Bronchial epithelial cell (primary cell): ENCODE measurements at places on chromosomes 2 and 18.

DNA sequence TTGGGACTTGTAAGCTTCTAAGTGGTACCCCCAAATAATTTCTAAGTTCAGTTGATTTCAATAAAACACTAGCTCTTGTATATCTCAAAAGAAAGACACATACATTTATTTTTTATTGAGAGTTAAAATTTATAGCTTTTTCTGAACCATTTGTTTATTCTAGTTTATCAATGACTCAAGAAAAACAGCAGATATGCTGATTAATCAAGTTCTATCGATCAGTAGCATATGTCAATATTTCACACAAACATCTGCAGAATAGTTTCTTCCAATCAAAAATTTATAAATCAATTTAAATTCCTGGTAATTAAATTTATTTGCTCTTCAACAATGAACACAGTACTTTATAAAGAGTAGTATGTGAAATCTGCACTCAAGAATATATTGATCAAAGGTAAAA lies 5.3 kb downstream of the FIGN start:
- DNase-seq, result no peak

- peak; percentile 55 for DNase-seq
Measured at GRCh38 chr2:9627310-9627709, 3.5 kb downstream of the YWHAQ start.

DNA sequence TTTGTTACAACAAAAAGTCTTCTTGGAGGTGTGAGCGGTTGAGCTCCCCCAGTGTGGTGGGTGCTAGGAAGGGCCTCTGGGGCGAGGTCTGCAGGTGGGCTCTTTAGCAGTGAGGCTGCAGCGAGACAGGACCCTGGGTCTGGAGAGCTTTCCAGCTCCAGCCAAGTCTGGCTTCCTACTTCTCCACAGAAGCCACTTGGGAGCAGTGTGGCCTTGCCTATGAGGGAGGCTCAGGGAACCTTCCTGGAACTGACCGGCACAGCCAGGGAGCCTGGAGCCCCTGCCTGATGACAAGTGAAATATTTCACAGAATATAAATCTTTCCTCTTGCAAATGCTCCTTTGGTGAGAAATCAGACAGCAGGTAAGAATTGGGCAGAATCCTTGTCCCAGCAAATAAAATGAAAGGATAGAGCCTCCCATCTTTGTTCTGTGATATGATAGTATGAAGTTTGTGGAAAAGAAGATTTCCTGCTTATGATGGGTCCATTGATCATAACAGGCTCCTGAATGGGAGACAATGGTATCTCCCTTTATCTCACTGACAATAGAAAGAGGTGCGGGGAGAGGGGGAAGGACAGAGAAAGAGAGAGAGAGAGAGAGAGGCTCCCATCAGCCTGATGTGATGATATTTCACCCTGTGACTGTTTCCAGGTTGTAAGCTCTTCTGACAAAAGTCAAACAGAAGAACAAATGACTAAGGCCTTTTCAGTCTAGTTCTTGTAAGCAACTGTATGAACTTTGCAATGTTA lies 289.8 kb upstream of the SPRED2 start:
- DNase-seq, result peak; percentile 48

DNA sequence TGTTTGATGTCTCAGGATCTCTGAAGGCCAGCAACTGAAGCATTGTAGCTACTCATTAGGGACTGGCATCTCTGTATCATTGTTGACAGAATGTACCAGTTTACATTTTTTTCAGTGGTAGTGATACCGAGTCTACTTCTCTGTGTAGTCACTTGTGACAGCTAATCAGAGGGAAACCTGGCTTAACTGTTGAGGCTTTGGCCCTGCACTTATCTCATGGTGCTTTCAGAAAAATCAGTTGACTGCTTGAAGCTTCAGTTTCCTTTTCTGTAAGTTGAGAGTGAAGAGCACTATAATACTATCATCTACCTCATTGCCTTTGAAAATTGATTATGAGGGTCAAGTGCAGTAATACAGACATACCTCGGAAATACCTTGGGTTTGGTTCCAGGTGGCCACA lies 90.0 kb downstream of the COMMD1 start:
- DNase-seq, result no peak

- DNase-seq, result no peak
Measured at GRCh38 chr2:65554765-65555591, 122.6 kb upstream of the SPRED2 start.

GRCh38 chr2:9474361-9475057 lies at the start of gene IAH1:
TSS of gene IAH1 (plus strand) at chr2:9474551. CDS start at chr2:9474567, 16 bp downstream.
- DNase-seq, result peak; percentile 21

DNA sequence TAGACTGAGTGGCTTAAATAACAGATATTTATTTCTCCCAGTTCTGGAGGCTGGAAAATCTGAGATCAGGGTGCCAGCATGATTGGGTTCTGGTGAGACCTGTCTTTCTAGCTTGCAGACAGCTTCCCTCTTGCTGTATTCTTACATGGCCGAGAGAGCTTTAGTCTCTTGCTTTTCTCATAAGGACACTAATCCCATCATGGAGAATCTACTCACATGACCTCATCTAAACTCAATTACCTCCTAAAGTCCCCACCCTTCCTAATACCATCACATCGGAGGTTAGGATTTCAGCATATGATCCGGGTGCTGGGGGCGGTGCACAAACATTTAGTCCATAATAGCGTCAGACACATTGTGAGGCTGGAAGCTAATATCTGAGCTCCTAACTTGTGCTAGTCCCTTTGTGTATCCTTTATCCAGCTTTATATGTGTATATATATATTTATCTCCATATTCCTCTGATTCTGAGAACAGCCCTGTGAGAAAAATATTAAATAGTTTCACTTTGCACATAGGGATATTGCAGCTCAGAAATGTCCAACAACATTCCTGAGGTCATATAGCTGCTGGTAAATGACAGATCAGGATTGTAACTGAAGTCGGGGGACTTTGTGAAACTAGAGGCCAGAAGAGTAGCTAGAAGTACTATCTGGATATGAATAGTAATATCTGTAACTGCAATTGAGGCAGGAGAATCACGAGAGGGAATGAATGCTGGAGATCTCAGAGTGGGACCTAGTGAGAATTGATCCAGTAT lies 28.9 kb downstream of the MARCHF4 start:
- DNase-seq, result no peak

DNA sequence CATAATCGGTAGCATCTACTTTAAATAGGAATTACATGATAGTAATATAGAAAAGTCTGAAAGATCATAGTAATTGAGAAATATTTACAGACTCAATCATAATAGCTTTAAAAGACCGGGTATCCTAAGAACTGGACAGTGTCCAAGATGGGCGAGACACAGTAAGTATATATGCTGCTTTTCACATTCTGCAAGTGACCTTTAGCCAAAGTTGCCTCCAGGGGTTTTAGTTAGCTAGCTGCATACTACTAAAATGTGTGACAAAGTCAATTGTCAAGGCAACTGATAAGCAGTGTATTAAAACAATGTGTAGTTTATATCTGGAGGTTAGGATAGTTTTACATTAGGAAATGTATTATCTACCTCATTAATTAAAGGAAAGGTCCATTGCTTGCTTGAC lies 24.6 kb downstream of the CD302 start:
- no peak for DNase-seq

- no peak for DNase-seq
Measured at GRCh38 chr2:85698880-85699254, 4.7 kb downstream of the GNLY start.

DNA sequence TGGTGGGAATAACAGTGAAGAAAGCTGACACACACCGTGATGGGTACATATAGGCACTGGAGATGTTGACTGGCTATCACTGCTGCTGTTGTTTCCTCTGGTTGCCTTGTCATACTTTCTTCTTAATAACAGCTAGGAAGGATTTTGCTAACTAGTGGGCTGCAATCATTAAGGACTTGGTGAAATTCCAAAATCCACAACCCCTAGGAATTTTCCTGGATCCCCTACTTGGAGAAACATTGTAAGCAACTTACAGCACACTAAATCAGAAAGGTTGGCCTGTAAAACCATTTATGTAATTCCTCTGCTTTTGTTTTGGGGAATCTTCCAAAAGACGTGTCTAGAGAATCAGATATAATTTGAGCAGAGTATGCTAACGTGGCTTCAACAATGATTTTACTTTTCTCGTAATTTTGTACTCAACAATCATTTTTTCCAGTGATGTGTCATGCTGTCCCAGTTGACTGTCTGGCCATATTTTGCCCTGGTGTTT lies 8.0 kb upstream of the COL3A1 start:
- no peak for DNase-seq

- DNase-seq, result no peak
Measured at GRCh38 chr2:65495251-65495877, 63.0 kb upstream of the SPRED2 start.

GRCh38 chr2:7567646-7568045 lies 650.4 kb downstream of the RNF144A start:
- DNase-seq, result no peak

DNA sequence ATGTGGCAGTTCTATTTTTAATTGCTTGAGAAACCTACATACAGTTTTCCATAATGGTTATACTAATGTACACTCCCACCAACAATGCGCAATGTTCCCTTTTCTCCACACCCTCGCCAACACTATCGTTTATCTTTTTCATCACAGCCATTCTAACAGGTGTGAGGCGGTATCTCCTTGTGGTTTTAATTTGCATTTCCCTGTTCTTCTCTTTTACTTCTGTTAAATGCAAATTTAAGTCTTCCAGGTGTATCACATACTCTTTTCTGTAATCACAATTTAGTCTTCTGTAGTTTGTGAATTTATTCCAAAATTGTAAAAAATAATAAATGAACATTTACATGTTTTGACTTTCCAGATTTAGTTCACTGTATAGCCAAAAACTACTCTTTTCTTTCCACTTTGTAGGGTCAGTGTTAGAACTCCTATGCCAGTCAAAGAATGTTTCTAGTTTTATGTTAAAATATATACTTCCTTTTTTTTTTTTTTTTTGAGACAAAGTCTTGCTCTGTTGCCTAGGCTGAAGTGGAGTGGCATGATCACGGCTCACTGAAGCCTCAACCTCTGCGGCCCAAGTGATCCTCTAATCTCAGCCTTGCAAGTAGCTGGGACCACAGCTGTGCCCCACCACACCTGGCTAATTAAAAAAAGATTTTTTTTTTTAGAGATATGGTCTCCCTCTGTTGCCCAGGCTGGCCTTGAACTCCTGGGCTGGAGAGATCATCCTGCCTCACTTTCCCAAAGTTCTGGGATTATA lies 15.4 kb upstream of the ACYP2 start:
- no peak for DNase-seq

DNA sequence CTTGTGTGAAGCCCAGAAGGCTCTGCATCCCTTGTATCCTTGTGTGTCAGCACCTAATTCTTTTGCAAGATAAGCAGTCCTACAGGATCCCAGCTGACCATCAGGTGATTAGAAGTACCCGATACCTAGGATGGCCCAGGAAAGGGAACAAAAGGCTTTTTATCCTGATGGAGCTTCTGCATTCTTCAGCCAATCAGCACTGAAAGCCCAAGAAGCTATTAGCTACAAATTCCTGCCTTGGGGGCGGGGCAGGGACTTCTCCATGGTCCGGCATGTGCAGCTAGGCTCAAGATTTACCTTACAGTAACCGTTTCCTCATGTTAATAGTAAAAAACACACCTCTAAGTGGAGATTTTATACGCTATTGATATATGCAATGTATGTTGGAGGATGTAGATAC lies 264.6 kb upstream of the THUMPD2 start:
- no peak for DNase-seq

DNA sequence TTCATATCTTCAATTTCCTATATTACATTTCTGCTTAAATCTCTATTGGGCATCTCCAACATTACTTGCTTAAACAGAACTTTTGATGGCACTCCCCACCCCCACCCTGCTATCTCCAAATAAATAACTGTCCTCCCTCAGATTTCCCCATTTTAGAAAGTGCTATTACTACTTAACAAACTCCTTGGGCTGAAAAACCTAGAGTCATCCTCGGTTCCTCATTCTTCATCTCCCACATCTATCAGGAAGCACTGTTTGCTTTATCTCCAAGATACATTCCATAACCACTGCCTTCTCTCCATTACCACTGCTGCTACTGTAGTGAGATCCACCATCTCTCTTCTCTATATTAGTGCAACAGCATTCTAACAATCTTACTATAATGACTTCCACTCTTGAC lies 150.4 kb upstream of the CYRIA start:
- DNase-seq, result no peak

GRCh38 chr2:25595393-25595792 lies 78.0 kb downstream of the DTNB start:
- DNase-seq, result no peak

GRCh38 chr2:66156171-66156570 lies 278.8 kb upstream of the MEIS1 start:
- no peak for DNase-seq

DNA sequence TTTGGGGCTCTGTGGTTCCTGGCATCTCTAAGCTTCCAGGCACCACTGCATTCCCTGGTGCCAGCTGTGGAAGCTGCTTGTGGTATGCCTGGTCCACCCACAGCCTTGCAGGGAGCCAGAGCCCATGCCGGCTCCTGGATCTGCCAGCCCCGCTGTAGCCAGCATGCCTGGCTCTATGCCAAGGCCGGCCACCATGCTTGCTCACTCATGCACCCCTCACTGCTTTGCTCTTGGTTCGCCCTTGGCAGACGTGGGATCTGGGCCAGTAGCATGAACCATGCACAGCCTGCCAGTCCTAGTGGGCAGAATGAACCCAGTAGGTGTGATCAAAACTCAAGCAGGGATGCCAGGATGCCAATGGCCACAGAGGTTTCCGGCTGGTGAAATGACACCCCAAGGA lies 634.2 kb upstream of the TMEFF2 start:
- DNase-seq, result no peak

DNA sequence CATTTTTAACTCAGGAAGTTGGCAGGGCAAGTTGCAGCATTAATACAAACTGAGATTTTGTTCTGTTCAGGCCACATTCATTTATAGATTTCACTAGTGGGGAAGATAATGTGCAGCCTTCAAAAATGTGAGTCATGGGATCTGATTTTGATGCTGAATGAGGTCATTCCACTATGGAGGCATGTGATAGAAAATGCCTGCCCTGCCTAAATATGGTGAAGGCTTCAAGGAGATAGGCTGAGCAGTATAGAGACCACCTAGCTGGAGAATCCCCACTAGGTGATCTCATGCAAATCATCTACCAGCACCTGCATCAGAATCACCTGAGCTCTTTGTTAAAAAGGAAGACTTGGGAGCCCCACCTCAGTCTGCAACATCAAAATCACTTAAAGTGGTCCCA lies 43.7 kb downstream of the PAX3 start:
- no peak for DNase-seq

DNA sequence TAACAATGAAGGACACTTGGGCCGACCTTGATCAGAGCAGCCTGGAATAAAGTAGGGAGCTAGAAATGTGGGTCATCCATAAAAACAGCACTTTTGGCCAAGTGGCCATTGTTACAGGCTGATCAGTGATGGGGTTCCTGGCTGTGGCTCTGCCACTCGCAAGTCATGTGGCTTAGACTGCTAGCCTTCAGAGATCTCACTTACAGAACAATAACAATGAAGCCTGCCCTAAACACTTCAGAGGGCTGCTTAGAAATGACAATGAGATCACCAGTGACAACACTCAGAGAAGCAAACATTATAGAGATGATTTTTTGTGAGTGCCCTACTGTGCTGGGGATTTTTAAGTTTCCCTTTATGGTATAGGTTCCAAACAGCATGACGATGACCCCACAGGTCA lies 107.9 kb upstream of the LMAN1 start:
- no peak for DNase-seq
